ENCODE measurements at places on chromosomes 12 and 14. TPM values are rescaled to one million over a fixed set of nuclear protein-coding genes. Genes with fewer than 3 reads are reported as not detected.
A peak's percentile ranks its signal among the peaks of the same experiment; 100 is the strongest.

SLCO1B3 gene
- not detected for polyA plus RNA-seq

TMEM229B gene
- 11.5 TPM for polyA plus RNA-seq

MIP gene
- 0.06 TPM for polyA plus RNA-seq

LTB4R2 gene
- 2.7 TPM for polyA plus RNA-seq

GUCY2C gene
- 105 TPM for polyA plus RNA-seq

GPR135 gene
- polyA plus RNA-seq = 0.22 TPM

LRRIQ1 gene
- polyA plus RNA-seq = 0.22 TPM

KRT71 gene
- polyA plus RNA-seq = not detected

GRCh38 chr12:49965836-49966235 is 4.2 kb downstream of the AQP5 start:
- H3K4me1 ChIP-seq = no peaks in the 10 kb centered on the region
- DNase-seq = no peak
- H3K27me3 ChIP-seq = peaks cover 73% of the 10 kb centered on the region
- H3K27ac ChIP-seq = no peak overlapping the region

DNA sequence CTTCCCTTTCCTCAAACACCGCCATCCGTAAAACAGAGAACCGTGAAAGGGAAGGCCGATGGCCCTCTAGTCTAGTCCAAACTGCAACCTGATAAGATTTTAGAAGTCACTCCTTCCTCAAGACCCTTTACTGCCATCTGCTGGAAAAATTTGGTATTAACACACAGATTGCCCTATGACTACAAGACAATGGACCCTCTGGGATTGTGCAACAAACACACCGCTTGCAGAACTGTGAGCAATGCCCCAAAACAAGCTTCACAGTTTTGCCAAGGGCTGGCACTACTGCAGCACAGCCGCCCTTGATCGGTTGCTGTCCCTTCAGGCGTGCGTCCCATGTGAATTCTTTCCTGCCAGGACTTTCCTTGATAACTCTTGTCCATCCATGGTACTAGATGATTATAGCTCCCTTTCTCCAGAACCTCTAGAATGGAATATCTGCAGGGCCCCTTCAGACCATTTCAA is 23.1 kb downstream of the LLPH start:
- H3K36me3 ChIP-seq = no peaks in the 10 kb centered on the region
- H3K27ac ChIP-seq = no peak overlapping the region
- DNase-seq = peak; percentile 92
- H3K4me3 ChIP-seq = no peak overlapping the region

DNA sequence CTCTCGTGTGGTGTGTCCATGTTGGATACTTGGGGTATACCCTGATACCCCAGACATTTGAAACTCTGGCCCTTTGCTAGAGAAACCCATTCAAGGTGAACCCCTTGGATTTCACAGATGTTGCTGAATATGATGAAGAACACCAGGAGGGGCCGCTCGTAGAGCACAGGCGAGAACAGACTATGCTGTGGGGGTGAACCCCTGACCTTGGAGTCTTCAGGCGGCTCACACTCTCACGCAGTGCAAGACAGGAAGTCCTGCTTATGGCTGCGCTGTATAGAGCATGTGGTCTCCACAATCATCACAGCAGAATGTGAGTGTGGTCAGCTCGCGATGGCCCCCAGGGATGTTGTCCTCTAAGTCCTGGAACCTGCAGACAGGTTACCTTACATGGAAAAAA is 60.4 kb downstream of the SLC15A4 start:
- no peaks in the 10 kb centered on the region for H3K4me1 ChIP-seq
- no peaks in the 10 kb centered on the region for H3K36me3 ChIP-seq
- DNase-seq = no peak

- peaks cover 3% of the 10 kb centered on the region for H3K4me1 ChIP-seq
- no peaks in the 10 kb centered on the region for H3K27me3 ChIP-seq
- H3K27ac ChIP-seq = no peak overlapping the region
- DNase-seq = no peak
- no peak overlapping the region for H3K4me3 ChIP-seq
Observed at GRCh38 chr14:103817595-103817994, 29.8 kb downstream of the PPP1R13B start.

- H3K4me3 ChIP-seq = no peak overlapping the region
- no peaks in the 10 kb centered on the region for H3K4me1 ChIP-seq
- DNase-seq = no peak
- no peaks in the 10 kb centered on the region for H3K27me3 ChIP-seq
Observed at GRCh38 chr12:15278816-15279658, 43.3 kb upstream of the PTPRO start.

- H3K36me3 ChIP-seq = no peaks in the 10 kb centered on the region
- peaks cover 3% of the 10 kb centered on the region for H3K4me1 ChIP-seq
- no peaks in the 10 kb centered on the region for H3K27me3 ChIP-seq
Observed at GRCh38 chr14:81324011-81324410, 76.1 kb downstream of the STON2 start.

- H3K27ac ChIP-seq = no peak overlapping the region
- H3K27me3 ChIP-seq = peaks cover 7% of the 10 kb centered on the region
- no peaks in the 10 kb centered on the region for H3K4me1 ChIP-seq
- H3K4me3 ChIP-seq = no peak overlapping the region
- no peaks in the 10 kb centered on the region for H3K36me3 ChIP-seq
- no peak for DNase-seq
Observed at GRCh38 chr14:70108419-70108818, 80.3 kb downstream of the SLC8A3 start.

DNA sequence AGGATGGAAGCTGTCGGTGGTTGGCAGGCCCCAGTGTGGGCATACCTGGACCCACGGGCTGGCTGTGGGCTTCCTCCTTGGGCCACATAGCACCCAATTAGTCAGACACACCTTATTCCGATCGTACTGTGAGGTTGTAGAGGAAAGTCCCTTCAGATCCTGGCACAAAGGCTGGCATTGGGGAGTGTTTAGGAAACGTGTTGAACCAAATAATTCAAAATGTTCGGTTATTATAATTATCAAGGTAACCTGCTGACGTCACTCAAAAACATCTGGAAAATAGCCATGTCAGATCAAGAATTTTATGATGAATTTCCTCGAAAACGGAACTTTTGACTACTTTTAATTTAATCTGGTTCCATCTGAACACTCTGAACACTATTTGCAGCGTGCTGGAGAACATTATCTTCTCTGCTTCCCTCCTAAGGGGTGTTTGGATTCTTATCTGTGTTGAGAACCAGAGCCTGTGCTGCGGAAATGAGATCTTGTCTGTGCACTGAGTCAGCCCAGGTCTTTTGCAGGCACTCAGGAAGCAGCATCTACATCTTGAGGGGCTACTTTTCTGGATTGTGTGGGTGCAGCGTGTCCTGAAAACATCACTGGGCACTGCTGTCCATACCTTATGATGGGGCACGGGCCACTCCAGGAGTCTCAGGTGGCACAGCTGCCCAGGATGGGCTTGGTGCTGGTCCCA is 100.3 kb downstream of the SLC25A47 start:
- no peak for DNase-seq
- no peaks in the 10 kb centered on the region for H3K4me1 ChIP-seq
- H3K4me3 ChIP-seq = no peak overlapping the region
- no peak overlapping the region for H3K27ac ChIP-seq
- H3K36me3 ChIP-seq = no peaks in the 10 kb centered on the region
- no peaks in the 10 kb centered on the region for H3K27me3 ChIP-seq

- peak; percentile 22 for DNase-seq
- H3K4me1 ChIP-seq = no peaks in the 10 kb centered on the region
- no peaks in the 10 kb centered on the region for H3K27me3 ChIP-seq
- no peak overlapping the region for H3K4me3 ChIP-seq
- no peak overlapping the region for H3K27ac ChIP-seq
Observed at GRCh38 chr12:107372229-107372658, 278.9 kb upstream of the CRY1 start.

Data from small intestine (tissue), 16 donors.